ENCODE measurements at places on chromosomes 1 and 21.
A peak's percentile ranks its signal among the peaks of the same experiment; 100 is the strongest.

DNA sequence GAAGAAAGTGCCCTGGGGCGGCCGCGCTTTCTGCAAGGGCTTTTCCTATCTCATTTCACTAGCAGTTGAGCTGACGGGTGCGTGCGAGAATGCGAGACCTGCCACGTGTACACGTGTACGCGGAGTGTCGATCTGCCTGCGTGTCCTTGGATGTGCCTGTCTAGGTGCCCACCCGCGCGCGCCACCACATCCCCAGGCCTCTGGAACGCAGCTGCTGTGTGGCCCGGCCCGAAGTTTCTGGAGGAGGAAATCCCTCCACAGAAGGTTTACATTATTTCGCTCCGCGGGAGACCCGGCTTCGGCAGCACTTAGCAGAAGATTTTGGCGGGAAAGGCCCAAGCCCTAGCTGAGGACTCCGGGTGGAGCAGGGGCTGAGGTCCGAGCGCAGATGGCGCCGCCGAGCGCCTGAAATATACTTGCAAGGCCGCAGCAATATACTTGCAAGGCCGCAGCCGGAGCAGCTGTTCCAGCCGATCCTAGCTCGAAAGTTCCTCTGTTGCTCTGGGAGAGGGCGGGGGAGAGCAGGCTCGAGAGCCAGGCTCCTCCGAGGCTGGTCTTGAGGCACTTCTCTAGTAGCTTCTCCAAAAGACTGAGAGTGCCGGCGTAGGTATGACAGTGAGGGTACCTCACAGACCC, 3.9 kb downstream of the TBX15 start:
- no peak for DNase-seq

GRCh38 chr1:214027498-214027897, 39.7 kb downstream of the PROX1 start:
- peak; percentile 39 for DNase-seq

DNA sequence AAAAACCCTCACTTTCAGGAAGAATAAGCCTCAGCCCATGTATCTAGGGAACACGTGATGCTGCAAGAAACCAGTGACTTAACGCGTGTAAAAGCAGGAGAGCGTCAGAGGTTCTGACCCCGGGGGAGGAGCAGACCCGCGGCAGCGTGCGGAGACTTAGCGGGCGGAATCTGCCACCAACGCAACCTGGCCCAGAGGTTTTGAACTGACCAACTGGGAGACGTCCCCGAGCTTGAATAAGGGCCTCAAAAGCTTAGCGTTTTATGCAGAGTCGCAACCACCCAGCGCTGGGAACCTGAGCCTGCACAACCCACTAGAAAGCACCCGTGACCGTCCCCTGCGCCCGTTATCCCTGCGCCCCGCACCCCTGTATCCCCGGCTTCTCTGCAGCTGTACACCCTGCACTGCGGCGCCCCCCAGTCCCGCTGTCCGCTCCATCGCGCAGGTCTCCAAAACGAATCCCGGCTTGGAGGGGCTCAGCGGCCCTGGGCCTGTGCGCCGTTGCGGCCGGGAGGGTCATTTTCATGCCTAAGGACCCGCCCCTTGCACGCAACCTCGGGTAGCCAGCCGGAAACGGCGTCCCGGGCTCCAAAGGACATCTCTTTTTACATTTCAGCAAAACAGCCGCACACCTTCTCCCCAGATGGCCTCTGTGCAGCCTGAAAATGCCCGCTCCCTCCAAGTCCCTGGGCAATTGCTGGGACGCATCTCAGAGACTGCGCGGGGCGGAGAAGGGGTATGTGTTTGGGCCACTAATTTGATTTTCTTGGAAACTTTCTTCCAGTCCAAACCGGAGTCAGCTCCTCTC, 29.4 kb upstream of the TRIM17 start:
- no peak for DNase-seq

GRCh38 chr21:30733026-30733425, 14.0 kb downstream of the KRTAP21-2 start:
- DNase-seq: no peak

DNA sequence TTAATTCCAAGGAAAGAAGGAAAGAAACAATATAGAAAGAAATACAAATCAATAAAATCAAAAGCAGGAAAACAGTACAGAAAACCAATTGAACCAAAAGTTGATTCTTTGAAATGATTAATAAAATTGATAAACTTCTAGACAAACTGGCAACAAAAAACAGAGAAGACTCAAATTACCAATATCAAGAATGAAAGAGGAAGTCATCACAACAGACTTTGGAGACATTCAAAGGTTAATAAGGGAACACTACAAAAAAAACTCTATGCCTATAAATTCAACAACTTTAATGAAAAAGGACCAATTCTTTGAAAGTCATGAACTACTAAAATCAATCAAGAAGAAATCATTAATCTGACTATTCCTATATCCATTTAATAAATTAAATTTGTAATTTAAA, 329.3 kb upstream of the NR5A2 start:
- DNase-seq: no peak

GRCh38 chr1:208291923-208292711, 47.9 kb upstream of the PLXNA2 start:
- DNase-seq: no peak

DNA sequence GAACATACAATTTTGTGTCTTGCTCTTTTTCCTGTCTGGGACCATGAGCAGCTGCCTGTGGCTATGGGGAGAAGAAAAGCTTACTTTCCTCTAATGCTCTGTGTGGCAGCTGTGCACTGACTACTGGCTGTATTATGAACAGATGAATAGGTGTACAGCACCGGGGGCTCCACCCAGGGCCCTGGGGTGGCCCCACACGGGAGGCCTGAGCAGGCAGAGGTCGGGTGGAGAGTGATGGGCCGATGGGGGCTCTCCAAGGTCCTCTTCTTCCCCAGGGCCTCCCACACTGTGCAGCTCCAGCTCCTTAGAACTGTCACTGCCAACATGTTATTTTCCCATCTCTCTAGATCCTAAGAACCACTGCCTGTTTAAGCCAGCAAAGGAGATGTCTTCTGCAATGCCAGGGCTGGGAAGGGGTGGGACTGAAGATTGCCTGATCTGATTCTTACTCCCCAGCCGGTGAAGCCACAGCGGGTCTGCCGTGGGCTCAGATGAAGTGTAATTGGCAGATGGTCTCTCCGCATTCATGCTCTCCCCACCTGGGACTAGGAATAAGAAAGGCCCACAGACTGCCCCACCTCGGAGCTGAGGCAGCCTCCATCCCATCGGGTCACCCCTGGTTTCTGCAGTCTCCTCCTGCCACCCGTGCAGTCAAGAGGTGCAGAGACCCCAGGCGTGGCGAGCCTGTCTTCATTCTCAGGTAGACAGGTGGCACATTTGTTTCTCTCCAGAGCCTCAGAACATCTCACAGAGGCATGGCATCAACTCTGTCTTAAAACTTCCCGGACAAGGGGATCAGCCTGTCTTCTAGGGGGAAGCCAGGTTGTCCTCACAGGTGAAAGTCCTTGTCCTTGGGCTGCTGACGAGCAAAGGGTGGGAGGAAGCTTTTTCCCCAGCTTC, 186.5 kb upstream of the GALNT2 start:
- DNase-seq: no peak

DNA sequence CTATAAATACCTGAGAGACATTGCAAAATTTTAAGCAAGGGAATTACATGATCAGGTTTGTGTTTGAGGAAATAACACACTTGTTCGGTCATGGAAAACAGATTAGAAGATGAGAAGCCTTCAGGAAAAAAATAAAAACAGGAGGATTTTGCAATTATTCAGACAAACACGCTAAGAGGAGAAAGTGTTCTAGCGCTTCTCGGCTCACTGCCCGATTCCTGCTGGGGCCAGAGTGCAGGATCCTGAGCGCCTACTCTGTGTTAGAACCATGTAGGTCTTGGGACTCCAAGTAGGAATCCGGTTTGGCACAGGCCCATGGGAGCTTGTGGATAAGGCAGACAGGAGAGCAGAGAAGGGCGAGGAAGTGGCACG, 8.1 kb upstream of the PRELP start:
- no peak for DNase-seq

- DNase-seq: no peak
These were observed 63.9 kb downstream of the INAVA start for GRCh38 chr1:200958597-200958996.
